ENCODE measurements at places on chromosomes 5 and 9.

GRCh38 chr5:171505473-171506043 lies 86.1 kb downstream of the FGF18 start:
- no peak for DNase-seq

DNA sequence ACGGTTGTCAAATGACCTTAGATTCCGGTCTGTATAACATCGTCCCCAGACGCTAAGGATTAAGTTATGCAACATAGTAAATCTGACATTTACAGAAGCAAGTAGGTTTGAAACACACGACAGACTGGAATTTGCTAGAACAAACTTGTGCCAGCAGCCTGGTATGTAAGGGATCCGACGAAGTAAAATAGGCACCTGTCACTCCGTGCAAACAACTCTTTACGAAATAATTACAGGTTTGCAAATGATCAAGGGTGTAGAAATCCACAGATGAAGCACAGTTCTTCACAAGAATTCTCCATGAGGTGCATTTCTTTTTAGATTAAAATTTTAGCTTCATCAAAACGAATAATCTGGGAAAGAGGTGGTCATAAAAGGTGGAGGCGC lies 508 bp downstream of the MOCS2 start:
- DNase-seq: no peak

- no peak for DNase-seq
These were observed 53.8 kb upstream of the KLF9 start for GRCh38 chr9:70468291-70468690.

DNA sequence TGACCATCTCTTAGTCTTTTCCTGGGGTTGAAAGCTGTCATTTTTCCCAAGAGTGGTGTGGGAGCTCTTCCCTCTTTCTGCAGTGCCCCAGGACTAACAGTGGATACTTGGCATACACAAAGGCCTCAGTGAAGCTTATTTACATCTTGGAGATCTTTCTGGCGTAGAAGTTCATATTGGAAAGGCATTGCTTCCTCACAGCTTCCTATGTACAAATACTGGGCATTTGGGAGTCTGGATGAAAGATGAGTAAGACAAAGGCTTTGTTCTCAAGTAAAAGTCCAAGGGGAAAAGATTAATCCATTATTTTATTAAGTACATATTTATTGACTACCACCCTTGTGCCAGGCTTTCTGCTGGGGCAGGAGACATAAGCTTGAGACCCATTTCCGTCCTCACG lies 22.0 kb downstream of the MAP3K1 start:
- DNase-seq: no peak

- DNase-seq: no peak
These were observed 127.8 kb upstream of the DHFR start for GRCh38 chr5:80782626-80783025.

GRCh38 chr9:112337547-112337946 lies 4.1 kb upstream of the PTBP3 start:
- DNase-seq: no peak

DNA sequence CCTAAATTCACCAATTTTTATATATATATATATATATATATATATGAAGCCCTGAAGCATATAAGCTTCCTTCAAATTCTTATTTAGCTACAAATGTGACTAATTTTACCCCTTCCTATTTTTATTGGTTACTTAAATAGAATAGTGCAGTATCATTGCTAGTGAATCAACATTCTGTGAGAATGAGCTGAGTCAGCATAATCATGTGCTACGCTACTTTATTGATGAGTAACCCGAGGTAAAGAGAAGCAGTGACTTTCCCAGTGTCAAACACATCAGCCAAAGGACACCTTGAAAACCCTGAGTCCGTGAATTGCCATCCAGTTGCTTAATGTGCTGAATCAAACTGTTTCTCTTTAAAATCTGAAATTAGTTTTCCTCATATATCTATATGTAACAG lies 546.2 kb downstream of the DMRTA1 start:
- DNase-seq: no peak

DNA sequence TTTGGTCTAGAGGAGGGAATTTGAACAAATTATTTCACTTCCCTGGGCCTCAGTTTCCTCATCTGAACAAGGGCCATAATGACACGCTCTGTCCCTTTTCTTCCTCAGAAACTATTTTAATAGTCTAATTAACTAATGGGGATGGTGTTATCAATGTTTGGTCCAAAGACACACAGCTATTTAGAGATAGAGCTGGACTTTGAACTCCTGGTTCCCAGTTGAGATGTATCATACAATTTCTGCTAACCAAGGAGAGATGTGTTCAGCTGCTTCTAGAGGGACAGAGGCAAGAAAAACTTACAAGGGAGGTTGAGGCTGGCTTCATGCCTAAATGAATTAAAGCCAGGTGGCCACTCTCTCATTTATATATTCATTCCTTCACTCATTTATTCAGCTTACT lies 90.6 kb upstream of the CLINT1 start:
- DNase-seq: no peak

DNA sequence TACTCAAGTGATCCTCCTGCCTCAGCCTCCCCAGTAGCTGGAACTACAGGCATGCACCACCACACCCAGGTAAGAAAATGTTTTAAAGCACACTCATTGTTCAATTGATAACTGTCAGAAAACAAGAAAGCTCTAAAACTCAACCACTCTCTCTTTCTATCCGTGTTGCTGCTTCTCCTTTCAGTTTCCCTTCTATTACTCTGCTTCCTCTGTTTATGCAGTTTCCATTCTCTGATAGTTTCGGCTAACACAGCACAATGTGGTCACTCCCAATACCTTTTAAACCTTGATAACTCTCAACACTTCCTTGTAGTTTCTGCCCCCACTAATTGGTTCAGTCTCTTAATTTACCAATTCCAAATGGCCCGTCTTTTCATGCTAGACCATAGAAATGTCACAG lies 59.2 kb upstream of the NR4A3 start:
- DNase-seq: no peak

DNA sequence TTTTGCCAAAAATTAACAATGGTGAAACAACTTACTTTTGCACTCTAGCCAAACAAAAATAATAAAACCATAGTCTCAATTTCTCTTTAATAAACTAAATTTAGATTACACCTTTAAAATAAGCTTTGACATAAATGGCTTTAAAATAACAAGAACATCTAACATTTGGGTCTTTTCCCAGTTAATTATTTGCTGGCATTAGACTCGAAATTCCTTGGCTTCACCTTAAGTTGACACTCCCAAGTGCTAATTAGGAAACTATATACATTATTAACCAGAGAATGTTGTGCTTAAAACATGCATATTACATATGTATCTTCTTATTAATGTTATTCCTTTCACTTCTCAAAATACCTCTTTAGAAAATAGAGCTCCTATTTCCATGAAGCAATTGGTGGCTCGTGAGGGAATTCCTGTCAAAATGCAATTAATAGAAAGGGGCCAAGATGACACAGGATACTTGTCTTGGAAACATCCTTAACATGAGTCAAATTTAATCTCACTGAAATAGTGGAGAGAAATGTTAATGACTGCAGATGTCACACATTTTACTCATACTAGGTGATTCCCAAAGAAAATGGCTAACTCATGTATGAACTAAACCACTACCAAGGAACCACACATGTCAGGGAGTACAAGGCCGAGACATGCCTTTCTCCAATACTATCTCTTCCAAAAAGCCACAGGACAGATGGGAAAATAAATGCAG lies 932.9 kb upstream of the DMAC1 start:
- no peak for DNase-seq

GRCh38 chr5:55463613-55464012 lies 71.2 kb downstream of the PLPP1 start:
- no peak for DNase-seq

- no peak for DNase-seq
These were observed 80.3 kb downstream of the RCL1 start for GRCh38 chr9:4873066-4873465.

DNA sequence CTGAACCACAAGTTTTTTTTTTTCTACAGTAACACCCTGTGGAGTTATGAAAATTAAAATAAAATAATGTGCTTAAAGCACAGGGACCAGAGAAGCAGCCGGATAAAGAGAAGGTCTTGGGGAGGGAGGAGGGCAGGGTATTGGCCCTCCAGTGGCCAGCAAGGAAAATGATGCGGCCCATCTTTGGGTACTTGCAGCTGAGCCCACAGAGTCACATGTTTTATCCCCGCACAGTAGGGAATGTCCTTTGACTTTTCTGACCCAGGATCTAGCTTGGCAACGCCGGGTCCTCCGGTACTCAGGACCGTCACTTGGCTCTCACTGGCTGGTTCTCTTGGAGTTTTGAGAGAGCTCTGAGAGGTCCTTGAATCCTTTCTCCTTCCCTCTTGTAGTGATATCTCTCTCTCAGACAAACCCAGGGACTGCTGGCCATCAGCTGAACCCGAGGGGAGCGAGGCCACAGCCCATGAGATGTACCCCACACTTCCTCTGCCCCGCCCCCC lies 35.3 kb upstream of the HSPA9 start:
- DNase-seq: no peak

- DNase-seq: no peak
These were observed 39.8 kb upstream of the TLE1 start for GRCh38 chr9:81729135-81729534.

All from NCI-H2029 treated with DMSO at 0.1 percent for 48 hours (cell line).